ENCODE measurements at places on chromosomes 1 and 21.

DNA sequence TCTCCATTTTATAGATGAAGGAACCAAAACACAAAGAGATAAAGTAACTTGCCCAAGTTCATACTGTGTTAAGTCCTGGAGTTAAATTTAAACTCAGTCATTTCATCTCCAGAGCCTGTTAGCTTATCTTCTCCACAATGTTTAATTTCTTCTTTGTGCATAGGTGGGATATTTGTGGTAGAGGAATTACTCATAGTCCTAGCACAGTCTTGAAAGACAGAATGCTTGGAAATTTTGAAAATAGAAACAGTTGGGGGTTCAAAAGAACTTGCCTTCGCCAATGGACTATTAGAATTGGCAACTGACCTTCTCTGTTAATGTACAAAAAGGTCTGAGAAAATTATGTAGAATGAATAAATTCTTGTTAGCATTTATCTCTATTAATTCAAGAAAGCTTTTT is 832.0 kb upstream of the PRMT6 start:
- DNase-seq, result no peak

DNA sequence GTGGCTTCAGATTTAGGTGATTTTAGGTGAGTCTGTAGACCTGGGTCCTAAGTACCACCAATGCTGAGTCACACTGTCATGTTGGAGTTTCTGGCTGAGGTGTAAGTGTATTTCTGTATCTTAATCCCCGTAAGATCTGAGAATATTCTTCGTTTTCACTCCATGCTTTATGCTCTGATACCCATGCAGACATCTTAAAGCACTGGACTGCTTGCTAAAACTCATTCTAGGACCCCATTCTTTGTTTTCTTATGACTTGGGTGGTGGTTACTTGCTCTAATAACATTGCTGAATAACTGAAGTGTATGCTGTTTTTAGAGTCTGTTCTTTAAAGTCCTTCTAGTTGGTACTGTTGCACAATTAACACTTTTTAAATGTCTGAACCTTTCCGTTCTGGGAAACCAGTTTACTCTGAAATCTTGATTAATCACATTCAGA is 36.6 kb downstream of the CDC42 start:
- no peak for DNase-seq

DNA sequence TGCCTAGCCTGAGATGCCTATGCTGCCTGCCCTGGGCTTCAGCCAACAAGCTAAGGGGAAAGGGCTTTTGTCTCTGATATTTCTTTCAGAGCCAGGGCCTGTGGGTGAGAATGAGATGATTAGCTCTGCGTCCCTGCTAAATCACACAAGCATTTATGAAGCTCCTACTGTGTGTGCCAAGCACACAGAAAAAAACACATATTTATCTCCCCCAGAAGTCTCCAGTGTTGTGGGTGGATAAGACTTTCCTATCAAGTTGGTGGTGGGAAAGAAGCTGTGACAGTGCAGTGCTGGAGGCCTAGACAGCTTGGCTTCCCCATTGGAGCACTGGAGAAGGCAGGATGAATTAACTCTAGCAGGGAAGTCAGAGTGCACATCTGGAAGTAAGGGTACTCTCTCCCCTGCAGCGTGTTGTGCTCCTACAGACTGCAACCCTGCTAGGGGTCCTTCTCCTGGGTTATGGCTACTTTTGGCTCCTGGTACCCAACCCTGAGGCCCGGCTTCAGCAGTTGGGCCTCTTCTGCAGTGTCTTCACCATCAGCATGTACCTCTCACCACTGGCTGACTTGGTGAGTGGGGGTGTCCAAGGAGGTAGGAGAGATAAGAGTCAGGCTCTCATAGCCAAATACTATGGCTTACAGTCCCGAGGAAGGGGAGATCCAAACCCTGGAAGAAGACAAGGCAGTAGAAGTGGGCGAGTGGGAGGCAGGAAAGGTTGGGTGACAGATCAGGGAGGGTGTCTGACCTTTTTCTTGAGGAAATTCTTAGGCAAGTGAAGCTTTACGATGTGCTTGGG is 1.7 kb downstream of the SLC50A1 start:
- no peak for DNase-seq

- DNase-seq, result no peak
Observed at GRCh38 chr1:221994939-221995338, 253.1 kb upstream of the DUSP10 start.

Data from stimulated activated CD8-positive, alpha-beta memory T cell treated with anti-CD3 and anti-CD28 coated beads, Interleukin-12 subunit alpha, Interleukin-12 subunit beta, amount 100 ng/mL, for 1 hour (primary cell).